ENCODE measurements at places on chromosomes 16 and 17. TPM values are rescaled to one million over a fixed set of nuclear protein-coding genes. Genes with fewer than 3 reads are reported as not detected.

- DNase-seq, result no peak
- no peaks in the 10 kb centered on the region for H3K36me3 ChIP-seq
- H3K27me3 ChIP-seq, result no peaks in the 10 kb centered on the region
- no peak overlapping the region for H3K27ac ChIP-seq
- no peak overlapping the region for H3K4me3 ChIP-seq
- no peaks in the 10 kb centered on the region for H3K4me1 ChIP-seq
Observed at GRCh38 chr16:12160815-12161550, 184.4 kb downstream of the SNX29 start.

DNA sequence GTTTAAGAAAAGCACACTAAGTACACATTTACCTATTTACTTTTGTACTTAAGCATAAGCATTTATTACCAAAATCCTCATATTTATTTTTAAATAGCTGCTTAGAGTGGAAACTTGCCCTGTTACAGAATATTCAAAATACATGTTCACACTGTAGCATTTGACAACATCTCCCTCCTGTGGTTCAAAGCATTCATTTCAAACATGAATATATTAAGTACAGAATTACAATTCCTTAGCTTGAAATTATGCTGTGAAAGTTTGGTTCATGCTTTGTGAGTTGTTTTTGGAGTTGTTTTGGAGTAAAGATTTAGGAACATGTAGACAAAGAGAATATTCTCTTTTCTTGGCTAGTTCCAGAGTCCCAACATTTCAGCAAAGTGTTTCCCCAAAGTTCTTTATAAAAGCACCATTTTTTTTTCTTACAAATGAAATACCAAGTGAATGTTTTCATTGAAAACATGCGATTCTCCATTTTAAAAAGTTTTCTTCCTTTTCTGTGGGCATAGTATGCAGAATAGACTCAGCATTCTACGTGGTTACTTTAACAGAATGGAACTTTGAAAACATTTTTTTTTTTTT lies 33.2 kb downstream of the TUBD1 start:
- no peak for DNase-seq
- H3K36me3 ChIP-seq, result peaks cover 28% of the 10 kb centered on the region
- H3K27me3 ChIP-seq, result no peaks in the 10 kb centered on the region
- H3K27ac ChIP-seq, result no peak overlapping the region
- H3K4me1 ChIP-seq, result peaks cover 12% of the 10 kb centered on the region
- H3K4me3 ChIP-seq, result no peak overlapping the region

Gene ZNF385C
- total RNA-seq, result 3.7 TPM

- H3K27me3 ChIP-seq, result no peaks in the 10 kb centered on the region
- H3K36me3 ChIP-seq, result no peaks in the 10 kb centered on the region
- H3K4me3 ChIP-seq, result no peak overlapping the region
- H3K27ac ChIP-seq, result no peak overlapping the region
- no peak for DNase-seq
Observed at GRCh38 chr16:85735225-85735635, 15.7 kb downstream of the C16orf74 start.

Gene CTRB1
- 5.7 TPM for total RNA-seq

All from WTC11 (cell line).